ENCODE measurements at places on chromosomes 4 and X.

DNA sequence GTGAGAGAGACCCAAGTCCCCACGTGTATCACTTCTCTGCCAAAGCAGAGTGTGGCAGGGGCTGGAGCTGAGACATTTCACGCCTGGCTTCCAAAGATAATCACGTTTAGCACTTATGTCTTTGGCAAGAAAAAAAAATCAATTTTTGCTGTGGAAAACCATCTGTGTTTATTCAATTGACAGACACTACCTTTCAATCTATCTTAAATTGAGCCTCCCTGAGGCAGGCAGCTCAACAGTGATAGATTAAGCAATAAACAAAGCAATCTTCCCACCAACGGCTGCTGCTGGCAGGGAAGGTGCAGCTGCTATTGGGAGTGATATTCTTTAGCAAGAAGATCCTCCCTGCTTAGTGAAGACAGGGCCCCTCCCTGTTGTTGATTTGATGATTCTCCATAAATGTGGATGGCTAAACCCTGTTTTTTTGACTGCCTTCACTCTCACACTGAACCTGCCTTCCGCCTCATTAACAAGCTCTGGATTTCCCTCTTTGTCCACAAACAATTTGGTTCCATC lies 11.6 kb upstream of the MAGEB17 start:
- DNase-seq: no peak

GRCh38 chrX:15465896-15466651 lies 27.1 kb downstream of the PIR start:
- no peak for DNase-seq

GRCh38 chrX:129665916-129666644 lies 11.3 kb upstream of the APLN start:
- DNase-seq: no peak

DNA sequence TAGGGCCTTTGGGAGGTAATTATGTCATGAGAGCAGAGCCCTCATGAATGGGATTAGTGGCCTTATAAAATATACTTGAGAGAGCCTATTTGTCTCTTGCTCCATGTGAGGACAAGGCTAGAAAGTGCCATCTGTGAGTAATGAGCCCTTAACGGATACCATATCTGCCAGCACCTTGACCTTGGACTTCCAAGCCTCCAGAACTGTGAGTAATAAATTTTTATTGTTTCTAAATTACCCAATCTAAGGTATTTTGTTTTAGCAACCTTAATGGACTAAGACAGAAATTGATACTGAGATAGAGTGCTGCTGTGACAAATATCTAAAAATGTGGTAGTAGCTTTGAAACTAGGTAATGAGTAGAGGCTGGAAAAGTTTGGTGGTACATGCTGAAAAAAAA lies 285.0 kb upstream of the DIPK2B start:
- DNase-seq: no peak

GRCh38 chrX:13647709-13648212 lies 5.2 kb upstream of the TCEANC start:
- peak; percentile 12 for DNase-seq

GRCh38 chr4:42954963-42955669 lies 62.6 kb downstream of the GRXCR1 start:
- no peak for DNase-seq

DNA sequence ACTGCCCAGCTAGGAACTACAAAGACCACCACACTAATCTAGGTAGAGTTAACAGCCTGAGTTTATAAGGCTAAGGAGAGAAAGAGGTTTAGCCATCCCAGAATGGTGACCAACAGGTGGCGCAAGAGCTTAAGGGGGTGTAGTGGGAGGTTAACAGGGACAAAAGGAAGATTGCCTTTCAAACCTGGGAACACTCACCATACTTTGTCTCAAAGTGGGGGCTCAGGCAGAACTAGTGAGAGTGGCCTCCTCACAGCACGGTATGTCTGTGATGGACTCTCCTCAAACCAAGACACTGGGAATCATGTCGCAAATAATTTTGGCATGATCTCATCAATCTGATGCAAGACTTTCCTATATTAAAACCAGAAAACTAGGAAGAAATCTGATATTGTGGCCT lies 23.4 kb downstream of the CCNI start:
- DNase-seq: peak; percentile 30

DNA sequence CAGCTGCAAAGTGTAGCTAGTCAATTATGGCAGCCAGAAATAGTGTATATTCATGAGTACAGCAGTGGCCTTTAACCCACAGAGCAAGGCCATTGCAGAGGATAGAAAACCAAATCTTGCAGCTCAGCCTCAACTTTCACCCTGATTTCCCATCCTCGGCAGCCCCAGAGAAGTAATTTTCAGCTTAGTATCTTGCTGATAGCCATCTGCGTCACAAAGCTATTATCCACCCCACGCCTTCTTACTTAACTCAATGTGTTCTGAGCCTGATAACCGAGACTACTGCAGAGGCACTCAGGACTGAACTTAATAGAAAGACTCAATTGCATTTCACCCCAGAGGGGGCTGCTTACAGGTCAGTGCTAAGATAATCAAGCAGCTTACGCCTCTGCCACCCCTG lies 174.5 kb upstream of the MAOA start:
- DNase-seq: no peak

DNA sequence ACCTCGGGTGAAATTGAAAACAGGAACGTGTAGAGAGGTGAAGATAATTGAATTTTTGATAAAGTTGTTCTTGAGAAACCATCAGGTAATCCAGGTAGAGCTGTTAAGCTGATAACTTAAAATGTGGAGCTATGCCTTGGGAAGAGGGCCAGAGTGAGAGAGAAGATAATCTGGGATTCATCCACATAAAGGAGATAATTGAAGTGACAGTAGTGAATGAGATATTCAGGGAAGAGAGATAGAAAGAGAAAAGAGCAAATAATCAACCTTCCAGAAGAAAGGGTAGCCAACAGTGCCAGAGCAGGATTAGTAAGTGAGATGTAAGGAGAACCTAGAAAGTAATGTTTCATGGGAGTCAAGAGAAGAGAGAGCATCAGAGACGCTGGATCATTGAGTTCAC lies 297.6 kb downstream of the PACRGL start:
- DNase-seq: no peak

GRCh38 chrX:77519765-77520164 lies 72.6 kb downstream of the FGF16 start:
- DNase-seq: no peak

GRCh38 chrX:8969378-8969777 lies 64.5 kb downstream of the FAM9B start:
- DNase-seq: no peak

GRCh38 chr4:102447413-102447812 lies 53.7 kb upstream of the NFKB1 start:
- DNase-seq: no peak

- no peak for DNase-seq
Observed at GRCh38 chr4:144340931-144341330, 200.4 kb upstream of the GYPA start.

DNA sequence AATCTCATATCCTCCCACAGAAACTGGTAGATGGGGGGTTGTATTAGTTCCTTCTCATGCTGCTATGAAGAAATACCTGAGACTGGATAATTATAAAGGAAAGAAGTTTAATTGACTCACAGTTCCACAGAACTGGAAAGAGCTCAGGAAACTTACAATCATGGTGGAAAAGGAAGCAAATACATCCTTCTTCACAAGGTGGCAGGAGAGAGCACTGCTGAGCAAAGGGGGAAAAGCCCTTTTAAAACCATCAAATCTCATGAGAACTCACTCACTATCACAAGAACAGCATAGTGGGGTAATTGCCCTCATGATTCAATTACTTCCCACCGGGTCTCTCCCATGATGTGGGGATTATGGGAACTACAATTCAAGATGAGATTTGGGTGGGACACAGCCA lies 250.5 kb upstream of the GPRIN3 start:
- no peak for DNase-seq

DNA sequence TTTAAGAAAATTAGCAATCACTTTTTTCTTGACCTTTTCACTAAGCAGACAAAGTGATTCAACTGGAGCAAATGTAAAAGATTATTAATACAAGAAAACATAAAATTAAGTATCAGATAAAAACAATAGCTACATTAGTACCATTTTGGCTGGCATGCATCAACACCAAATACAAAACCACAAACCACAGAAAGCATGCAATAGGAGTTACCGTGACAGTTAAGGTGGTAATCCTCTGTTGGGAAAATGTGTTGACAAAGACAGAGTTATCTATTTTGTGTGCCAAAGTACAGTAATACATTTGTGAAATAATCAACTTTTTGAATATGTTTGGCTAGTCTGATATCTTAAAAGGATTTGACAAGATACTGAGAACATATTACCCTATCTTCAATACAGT lies 89.8 kb upstream of the ETNPPL start:
- DNase-seq: no peak

GRCh38 chrX:68186552-68187262 lies 246.6 kb downstream of the OPHN1 start:
- DNase-seq: no peak

DNA sequence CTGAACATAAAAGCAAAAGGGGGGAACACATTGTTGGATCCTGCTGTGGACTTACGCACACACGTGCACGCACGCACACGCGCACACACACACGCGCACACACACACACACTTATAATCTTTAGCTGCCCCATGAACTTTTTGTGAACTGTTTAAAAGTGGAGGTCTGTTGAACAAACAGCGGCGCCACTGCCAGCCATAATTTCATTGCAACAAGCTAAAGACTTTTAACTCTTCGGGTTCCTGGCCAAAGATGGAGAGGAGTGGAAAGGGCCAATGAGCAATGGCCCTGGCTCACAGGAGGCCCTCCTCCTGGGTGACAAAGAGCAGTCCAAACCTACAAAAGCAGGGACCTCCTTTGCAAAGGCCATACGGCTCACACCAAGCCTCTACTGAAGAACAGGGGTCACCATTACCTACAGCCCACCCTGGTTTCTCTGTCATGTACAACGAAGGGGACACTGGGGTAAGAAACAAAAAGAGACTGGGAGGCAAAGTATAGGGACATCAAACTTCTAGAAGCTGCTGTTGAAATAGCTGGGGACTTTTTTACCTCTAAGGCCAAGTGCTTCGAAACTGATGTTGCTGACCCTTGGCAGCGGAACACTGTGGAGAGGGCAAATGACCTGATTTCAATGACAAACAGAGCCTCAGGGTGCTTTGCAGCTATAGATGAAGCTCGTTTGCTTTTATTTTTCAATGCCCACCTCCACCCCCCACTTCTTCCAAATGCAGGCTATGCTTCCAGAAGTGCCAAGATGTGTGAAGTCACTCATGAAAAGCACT lies 16.7 kb downstream of the BCOR start:
- DNase-seq: no peak

DNA sequence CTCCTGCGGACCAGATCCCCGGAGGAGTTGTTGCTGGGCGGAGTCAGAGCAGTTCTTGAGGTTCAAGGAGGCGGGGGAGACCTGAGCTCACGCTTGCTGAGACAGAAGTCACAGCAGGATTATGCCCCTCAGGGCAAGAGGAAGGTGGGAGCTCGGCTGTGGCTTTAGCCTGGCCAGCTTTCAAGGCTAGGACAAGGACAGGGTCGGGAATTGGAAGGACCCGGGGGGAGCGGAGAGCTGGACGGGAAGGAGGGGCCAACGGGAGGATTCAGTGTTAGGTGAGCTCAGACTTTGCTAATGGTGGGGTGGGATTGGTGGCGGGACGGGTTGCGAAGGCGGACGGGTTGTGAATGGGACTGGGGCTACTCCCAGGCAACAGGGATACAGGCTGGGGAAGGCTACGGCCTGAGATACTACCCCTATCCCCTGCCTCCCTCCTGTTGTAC lies at the start of gene RIBC1:
Gene RIBC1, plus strand, starts transcription at position 13 of the 446 bp plus-strand sequence. CDS start 3,404 bp downstream, outside the sequence.
- DNase-seq: no peak

GRCh38 chr4:88981556-88981955 lies 75.4 kb downstream of the FAM13A start:
- no peak for DNase-seq

- DNase-seq: no peak
Observed at GRCh38 chr4:106165351-106166010, 150.5 kb downstream of the TBCK start.

GRCh38 chr4:105002278-105002677 lies 144.4 kb upstream of the TET2 start:
- DNase-seq: no peak

DNA sequence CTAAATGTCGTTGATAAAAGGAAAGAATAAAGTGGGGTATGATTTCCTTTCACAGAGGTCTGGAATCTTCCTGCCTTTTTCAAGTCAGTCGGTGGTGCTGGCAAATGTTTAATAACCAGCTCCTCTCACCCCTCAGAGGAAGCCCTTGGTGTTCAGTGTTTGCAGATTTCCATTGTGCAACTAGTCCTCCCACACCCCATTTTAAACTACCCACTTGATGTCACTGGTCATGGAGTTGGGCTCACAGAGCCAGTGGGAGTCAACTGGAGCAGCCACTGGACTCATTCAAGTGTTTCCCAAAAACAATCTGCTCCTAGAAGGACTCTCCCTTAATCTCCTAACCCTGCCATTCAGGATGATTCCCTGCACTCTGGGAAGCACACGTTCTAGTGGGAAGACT lies 149.2 kb downstream of the PTTG2 start:
- no peak for DNase-seq

DNA sequence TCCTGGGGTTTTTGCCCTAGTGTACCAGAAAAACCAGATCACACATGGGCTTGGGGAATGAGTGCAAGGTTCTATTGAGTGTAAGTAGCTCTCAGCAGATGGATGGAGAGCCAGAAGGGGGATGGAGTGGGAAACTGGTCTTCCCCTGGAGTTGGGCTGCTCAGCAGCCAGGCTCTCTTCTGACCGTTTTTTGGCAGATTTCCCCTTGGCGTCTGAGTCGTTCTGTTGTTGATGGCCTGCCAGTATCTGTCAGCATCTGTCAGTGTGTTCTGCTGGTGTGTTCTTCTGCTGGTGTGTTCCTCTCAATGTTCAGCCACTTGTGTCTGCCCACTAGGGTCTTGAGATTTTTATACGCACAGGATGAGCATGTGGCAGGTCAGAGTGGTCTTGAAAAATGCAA lies 633.9 kb upstream of the CPEB2 start:
- DNase-seq: no peak

DNA sequence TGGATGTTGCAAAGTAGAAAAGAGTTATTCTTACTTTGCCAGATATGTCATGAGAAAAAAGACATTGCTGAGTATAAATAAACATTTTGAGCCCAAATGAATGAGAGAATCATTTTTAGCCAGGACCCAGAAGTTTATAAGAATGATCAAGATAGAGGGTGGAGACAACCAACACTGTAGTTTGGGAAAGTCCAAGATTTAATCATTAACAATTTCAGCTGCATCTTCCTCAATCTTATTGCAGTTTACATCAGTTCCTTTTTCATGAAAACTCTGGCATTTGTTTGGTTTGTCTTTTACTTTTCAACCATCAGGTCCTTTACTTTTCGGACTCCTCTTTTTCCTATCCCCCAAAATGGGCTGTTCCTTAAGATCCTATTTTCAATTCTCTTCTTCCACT lies 645.9 kb downstream of the ANKRD50 start:
- no peak for DNase-seq

GRCh38 chrX:18203631-18204030 lies 17.1 kb downstream of the BEND2 start:
- DNase-seq: no peak

GRCh38 chr4:80045786-80046185 lies 27.2 kb downstream of the ANTXR2 start:
- DNase-seq: no peak

DNA sequence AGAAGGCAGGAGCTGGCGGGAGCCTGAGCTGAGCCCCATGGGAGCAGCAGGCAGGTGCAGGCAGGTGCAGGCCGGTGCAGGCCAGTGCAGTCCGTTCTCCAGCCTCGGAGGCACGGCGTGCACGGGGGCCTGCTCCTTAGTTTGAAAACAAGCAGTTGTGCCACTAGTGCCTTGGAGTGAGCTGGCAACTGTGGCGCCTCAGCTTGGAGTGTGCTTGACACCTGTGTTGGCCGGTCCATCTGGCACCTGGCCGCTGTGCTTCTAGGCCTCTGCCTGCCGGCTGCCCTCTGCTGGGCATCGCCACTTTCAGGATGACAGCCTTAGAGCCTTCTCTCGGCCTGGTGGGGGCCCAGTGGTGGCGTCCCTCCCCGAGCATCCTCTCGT lies 47.9 kb downstream of the RGS12 start:
- no peak for DNase-seq
